ENCODE measurements at places on chromosomes 7 and 10.
A peak's percentile ranks its signal among the peaks of the same experiment; 100 is the strongest.

- DNase-seq, result no peak
Observed at GRCh38 chr10:12320892-12321291, 28.5 kb upstream of the CAMK1D start.

- DNase-seq, result no peak
Observed at GRCh38 chr7:102129636-102130370, 156.9 kb upstream of the SH2B2 start.

- no peak for DNase-seq
Observed at GRCh38 chr10:88347597-88348304, 235.4 kb downstream of the RNLS start.

DNA sequence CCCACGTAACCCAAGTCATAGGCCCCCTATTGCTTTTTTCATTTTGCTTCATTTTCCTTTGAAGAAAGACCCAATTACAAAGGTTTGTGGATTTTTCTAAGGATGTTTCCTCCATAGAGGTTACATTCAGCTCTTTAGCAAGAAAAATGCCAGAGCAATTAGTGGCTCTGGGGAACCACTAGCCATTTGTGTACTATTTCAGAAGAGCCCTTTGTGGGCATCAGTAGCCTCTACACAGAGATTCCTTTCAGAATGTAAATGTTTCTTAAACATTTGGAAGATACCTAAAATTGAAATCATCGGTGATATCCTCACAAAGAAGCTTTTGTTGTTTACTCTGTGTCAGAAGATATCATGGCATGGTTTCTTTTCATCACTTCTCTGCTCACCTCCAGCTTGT, 291.0 kb upstream of the KMT2E start:
- DNase-seq, result no peak

DNA sequence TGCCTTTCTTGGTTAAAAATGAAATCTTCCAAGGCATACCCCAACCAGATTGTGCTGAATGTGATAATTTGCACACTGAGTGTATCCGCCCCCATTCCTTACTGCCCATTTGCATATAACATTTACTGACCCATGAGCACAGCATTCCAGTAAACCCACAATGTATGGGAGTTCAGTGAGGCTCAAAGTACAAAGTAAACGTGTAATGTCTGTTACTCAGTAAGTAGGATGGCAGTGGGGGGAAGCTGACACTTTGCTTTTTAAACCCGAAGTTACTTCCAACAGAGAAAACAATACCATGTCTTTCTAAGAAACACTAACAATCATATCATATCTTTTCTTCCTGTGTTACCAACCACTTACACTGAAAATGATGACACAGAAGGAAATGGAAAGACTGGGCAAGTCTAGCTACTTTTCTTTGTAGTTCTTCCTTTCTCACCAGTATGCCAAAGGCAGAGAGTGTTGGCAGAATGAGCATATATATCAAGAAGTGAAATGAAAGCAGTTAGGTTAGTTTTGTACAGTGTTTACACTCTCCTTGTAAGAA, 27.1 kb upstream of the SOSTDC1 start:
- no peak for DNase-seq

DNA sequence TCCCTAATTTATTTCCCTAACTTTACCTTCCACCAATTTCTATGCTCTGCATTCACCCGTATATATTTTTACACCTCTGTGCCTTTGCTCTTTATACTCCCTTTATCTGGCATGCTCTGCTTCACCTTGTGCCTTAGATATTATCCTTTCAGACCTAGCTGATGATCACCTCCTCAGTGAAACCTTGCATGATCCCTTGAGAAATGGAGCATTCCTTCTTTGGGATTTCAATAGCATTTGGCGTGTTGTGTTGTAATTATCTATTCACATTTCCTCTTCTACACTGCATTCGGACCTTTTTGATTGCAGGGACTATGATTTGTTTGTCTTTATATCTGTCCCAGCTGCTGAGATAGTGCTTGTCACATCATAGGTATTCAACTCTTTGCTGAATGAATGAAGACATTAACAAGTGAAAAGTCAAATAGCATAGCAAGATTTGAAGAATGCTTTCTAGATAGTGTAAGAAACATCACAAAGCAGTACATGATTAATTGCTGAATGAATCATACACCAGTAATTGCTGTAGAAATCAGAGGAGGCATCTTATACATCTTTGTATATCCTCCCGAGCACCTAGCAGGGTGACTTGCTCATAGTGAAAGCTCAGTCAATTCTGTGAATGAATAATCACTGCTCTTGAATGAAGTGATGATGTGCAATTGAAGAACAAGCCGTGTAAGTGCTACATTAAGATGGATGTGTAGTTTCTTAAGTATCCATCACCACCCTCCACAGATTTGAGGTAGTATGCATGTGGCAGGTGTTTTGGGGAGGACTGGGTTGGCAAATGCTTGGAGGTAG, 2.0 kb upstream of the TM9SF3 start:
- DNase-seq, result no peak

DNA sequence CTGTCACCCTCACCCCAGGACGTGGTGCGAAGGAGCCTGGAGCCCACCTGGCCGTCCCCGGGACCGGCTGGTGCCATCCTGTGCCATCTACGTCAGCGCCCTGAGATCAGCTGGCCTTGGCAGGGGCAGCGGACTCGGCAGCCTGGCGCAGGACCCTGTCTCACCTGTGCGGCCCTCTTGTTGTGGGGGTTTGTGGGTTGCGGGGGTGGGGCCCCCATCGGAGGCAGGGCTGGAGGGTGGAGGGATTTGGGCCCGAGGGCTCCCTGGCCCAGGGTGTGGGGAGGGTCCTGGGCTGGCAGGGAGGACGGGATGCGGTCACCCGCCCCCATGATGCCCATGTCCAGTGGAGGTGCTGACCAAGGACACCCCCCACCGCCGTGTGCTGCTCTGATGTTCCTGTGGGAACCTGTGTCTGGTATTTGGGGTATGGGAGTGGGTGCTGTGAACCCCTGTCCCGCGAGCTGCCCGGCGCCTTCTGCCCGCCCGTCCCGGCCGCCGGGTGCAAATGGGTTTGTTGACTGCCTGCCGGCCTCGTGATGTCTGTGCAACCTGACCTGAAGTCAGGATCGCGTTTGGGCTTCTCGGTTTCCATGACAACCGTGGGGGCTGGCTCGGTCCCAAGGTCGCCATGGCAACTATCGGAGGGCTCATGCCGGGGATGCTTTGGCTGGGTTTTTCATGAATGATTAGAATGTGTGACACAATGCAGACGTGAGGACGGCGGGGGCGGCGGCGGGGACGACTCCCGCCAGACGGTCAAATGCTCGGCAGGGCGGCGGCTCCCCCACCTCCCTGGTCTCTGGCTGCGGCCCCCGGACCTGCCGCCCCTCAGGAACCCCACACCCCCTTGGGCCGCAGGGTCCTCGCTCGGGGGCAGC, 7.3 kb downstream of the MAFK start:
- peak; percentile 87 for DNase-seq

GRCh38 chr10:53130337-53130736, 357.8 kb upstream of the MBL2 start:
- DNase-seq, result no peak

GRCh38 chr7:13231216-13231615, 543.8 kb downstream of the ARL4A start:
- DNase-seq, result no peak

- DNase-seq, result no peak
Observed at GRCh38 chr10:18252086-18252485, 111.9 kb downstream of the CACNB2 start.

- DNase-seq, result no peak
Observed at GRCh38 chr7:43058271-43059066, 54.0 kb upstream of the HECW1 start.

- no peak for DNase-seq
Observed at GRCh38 chr7:21497072-21497471, 45.8 kb upstream of the DNAH11 start.

Data from posterior cingulate gyrus (tissue), 11 donors.